ENCODE measurements at places on chromosomes 5 and 9.

GRCh38 chr9:93319992-93320500, 131.4 kb upstream of the FAM120A start:
- DNase-seq = no peak

DNA sequence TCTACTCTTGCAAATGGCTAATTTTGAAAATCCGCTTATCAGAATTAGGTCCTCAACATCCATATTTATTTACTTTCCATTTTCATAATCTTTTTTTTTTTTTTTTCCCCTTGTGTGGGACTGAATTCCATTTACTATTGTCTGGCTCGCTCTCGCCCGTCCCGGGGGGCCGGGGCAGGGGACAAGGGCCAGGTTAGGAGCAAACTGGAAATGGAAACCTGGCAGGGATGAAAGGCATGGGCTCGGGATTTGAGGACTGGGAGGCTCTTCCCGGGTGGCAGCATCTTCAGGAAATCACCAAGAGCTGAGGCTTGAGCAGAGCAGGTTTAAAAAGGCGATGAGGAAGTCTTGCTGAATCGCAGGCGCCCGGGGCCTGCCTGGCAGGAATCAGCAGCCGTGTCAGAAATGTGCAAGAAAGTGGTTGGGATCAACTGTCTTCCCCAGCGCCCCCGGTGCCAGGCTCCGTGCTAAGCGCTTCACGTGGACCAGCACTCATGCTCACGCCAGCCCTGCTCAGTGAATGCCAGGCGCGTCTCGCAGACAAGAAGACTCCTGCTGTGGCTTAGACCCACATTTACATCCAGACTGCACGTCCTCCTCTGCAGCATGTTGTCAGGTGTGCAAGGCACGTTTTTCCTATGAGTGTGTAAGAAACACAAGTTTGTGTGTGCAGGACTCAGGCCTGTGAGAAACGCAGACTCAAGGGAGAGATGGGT, 66.3 kb upstream of the UNC5A start:
- DNase-seq = peak; percentile 8

GRCh38 chr5:10262121-10262774, 12.2 kb downstream of the CCT5 start:
- DNase-seq = no peak

DNA sequence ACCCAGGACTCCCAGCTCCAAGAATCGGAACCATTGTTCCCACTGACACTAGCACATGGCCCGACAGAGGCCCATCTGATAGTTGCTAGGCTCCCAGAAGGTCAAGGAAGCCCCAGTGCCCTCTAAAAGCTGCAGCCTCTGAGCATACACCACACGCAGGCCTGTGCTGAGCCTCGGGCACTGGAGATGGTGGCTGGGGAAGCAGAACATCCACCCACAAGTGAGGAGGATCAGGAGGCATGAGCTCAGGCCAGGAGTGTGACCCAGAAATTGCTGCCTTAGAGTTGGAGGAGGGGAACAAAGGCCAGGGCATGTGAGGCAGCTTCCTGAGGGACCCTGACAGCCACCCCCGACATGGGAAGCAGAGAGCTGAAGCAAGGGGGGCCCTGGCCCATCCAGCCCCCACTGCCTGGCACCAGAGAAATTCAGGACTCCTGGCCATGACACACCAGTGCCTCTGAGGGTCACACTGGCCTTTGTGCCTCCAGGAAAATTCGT, 21.4 kb downstream of the IPPK start:
- DNase-seq = no peak

DNA sequence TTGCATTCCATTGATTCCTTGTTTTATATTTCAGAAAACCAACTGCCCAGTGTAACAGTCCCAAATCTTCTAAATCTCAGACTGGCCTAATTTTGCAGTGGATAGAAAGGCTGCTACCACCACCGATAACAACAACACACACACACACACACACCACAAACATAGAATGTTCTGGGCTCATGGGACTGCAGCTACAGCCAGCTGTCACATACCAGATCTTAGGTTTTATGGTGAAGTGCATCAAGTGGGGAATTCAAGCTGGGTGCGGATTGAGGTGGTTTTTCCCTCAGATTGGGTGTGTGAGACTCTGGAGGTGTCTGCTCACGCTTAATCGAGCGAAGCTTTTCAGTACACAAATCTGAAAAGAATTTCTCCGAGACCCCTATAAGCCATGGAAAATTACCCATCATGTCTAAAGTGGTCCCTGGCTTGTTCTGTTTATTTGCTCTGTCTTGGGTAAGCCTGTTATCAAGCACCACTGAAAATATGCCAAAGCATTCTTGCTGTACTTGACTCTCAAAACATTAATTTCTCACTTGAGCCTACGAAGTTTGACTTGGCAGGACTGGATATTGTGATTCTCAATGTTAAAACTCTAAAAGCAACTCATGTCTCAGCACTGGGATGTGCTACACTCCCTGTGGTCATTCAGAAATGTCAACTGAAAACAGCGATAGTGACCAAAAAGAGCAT, 71.1 kb downstream of the ALDH7A1 start:
- no peak for DNase-seq

GRCh38 chr9:89080193-89080592, 88.9 kb downstream of the S1PR3 start:
- no peak for DNase-seq

- DNase-seq = no peak
These were observed 6.2 kb upstream of the TIFAB start for GRCh38 chr5:135458356-135458755.

GRCh38 chr5:77337246-77337645, 126.8 kb downstream of the PDE8B start:
- DNase-seq = no peak

DNA sequence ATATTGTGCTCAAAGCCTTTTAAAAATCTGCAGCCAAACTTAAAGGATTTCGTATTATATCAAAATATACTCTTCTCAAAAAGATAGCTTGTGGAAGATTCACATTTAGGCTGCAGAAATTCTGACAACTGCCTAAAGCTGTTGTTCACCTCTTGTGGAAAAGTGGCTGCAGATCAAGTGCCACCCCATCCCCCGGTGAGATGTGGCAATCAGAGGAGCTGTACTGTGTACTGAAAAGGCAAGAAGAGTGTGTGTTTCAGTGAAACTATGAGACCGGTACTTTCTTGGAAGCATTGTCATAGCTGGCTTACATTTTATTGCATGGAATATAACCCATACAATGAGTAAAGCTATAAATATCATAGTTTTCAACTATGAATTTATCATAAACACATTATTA, 64.3 kb downstream of the CDH18 start:
- no peak for DNase-seq

GRCh38 chr5:126544087-126544740, 50.8 kb downstream of the ALDH7A1 start:
- peak; percentile 56 for DNase-seq

DNA sequence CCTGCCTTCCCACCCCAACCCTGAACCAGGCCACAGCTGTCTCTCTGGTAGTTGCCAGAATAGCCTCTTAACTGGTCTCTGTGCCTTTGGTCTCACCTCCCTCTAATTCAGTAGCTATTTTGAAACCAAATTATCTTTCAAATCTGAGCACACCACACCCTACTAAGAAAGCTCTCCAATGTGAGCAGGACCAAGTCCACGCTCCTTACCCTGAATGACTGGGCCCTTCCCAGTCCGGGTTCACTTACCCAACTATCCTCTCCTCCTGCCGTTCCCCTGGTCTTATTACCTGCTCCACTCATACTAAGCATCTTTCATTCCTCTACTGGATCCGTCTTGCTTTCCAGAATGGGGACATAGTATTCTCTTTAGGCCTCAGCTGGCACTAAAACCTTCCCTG, 16.8 kb downstream of the ANKH start:
- no peak for DNase-seq

DNA sequence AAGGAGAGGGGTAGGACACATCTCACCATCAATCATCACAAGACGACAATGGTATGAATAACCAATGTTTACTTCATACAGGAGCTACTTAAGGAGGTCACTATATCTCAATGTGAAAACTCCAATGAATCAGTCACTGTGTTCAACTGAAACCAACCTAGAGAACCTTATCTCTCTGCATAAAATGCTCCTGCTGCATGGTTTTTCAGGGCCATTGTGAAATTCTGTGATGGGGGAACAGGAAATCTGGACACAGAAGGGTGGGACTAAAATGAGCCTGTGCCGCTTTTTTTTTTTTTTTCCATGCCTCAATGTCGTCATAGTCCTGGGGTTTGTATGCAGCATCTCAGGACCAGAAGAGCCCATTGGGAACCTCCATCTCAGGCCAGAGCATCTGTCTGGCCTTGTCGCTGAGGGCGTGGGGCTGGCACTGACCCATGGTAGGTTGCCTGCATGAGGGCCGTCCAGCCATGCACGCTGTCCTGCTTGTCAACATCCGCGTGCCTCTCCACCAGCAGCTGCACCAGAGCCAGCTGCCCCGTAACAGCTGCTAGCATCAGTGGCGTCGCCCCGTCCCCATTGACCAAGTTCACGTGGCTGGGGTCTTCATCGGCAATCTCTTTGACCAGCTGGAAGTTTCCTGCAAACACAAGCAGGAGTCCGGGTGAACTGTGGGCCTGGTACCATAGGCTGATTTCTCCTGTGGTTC, 12.7 kb downstream of the ANKS6 start:
- no peak for DNase-seq

- no peak for DNase-seq
These were observed 30.9 kb upstream of the OLFM1 start for GRCh38 chr9:135056541-135056940.

DNA sequence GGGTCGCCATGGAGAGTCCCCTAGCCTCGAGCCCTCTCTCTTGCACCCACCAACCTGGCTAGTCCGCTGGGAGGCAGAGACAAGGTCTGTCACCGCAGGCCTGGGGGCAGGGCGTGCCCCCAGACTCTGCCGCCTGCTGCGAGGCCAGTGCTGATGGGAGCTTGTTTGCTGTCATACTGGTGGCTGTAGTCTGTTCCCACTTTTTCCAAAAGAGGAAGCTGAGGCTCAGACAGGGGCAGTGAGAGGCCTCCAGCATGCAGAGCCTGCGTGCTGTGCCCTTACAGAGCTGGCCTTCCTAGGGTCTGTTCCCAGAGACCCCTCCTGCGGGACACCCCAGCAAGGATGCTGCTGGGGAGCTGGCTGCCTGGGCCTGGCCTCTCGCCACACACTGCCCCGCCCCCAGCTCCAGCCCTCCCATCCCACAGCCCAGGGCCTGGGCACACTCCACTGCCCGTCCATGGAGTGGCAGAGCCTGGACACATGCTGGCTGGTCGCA, 21.0 kb upstream of the SUSD3 start:
- no peak for DNase-seq

- no peak for DNase-seq
These were observed 948.9 kb upstream of the ARRDC3 start for GRCh38 chr5:92332039-92332438.

GRCh38 chr9:130191068-130191748, 19.0 kb downstream of the NCS1 start:
- DNase-seq = no peak

GRCh38 chr9:121909111-121909510, 184.0 kb downstream of the TTLL11 start:
- DNase-seq = no peak

Data from GM10248 (cell line).